Activated CD4-positive, alpha-beta memory T cell treated with anti-CD3 and anti-CD28 coated beads for 36 hours (primary cell): ENCODE measurements at places on chromosomes 6 and 20. TPM values are rescaled to one million over a fixed set of nuclear protein-coding genes. Genes with fewer than 3 reads are reported as not detected.

The DDX43 gene
- 0.15 TPM for total RNA-seq

The DACT2 gene
- not detected for total RNA-seq

The ANKRD6 gene
- 3.1 TPM for total RNA-seq

GRCh38 chr20:41475503-41475902 is 108.9 kb upstream of the EMILIN3 start:
- no peak overlapping the region for H3K27ac ChIP-seq
- H3K4me3 ChIP-seq = no peak overlapping the region
- no peaks in the 10 kb centered on the region for H3K27me3 ChIP-seq
- DNase-seq = no peak
- H3K36me3 ChIP-seq = peaks cover 42% of the 10 kb centered on the region

GRCh38 chr20:63974402-63975200 is 4.8 kb downstream of the SAMD10 start:
- no peak overlapping the region for H3K27ac ChIP-seq
- no peak for DNase-seq
- peaks cover 21% of the 10 kb centered on the region for H3K36me3 ChIP-seq
- peaks cover 34% of the 10 kb centered on the region for H3K4me1 ChIP-seq

DNA sequence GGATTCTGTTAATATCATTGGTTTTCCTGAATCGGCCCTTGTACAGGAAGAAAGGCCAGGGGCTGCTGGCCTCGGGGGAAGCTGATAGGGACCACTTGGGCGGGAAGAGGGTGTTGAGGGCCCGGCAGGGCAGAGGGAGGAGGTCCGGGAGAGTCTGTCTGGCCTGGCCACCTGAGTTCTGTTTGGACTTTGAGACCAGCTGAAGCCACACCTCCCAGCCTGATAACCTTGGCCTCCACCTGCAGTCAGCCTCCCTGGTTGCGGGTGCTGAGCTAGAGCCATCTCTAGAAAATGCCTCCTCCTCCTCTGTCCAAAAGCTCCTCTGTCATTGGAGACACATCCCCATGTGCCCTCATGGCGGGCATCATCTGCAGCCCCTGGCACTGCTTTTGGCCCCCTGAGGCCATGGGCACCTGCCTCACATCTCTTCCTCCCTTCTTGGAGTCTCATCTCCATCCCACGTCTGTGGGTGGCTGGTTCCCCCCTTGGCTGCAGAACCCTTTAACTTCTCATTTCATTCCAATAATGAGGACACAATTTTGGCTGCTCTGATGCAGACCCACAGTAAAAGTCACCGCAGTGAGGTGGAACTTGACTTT is 16.6 kb downstream of the APCDD1L start:
- no peak for DNase-seq
- no peak overlapping the region for H3K27ac ChIP-seq
- no peak overlapping the region for H3K4me3 ChIP-seq
- H3K4me1 ChIP-seq = no peaks in the 10 kb centered on the region
- peaks cover 3% of the 10 kb centered on the region for H3K27me3 ChIP-seq
- no peaks in the 10 kb centered on the region for H3K36me3 ChIP-seq

DNA sequence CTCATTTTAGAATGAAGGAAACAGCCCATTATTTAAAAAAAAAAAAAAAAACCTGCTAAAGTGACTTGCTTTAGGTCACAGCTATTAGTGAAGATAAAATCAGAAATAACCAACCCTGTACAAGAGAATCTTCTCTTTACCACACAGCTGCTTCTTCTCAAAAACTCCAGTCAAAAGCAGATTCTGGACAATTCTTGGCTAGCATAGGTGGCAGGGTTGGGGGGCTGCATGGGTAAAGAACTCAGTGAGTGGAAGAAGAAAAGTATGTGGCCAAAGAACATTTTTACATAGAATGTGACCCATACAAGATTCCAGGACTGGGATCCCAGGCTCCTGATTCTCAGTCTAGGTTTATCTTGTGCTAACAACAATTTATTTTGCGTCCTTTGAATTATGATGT is 9.4 kb upstream of the FRK start:
- H3K36me3 ChIP-seq = no peaks in the 10 kb centered on the region
- H3K27ac ChIP-seq = no peak overlapping the region
- H3K4me1 ChIP-seq = no peaks in the 10 kb centered on the region
- H3K4me3 ChIP-seq = no peak overlapping the region
- peaks cover 2% of the 10 kb centered on the region for H3K27me3 ChIP-seq

- no peak overlapping the region for H3K27ac ChIP-seq
- H3K36me3 ChIP-seq = no peaks in the 10 kb centered on the region
- H3K4me1 ChIP-seq = no peaks in the 10 kb centered on the region
- DNase-seq = no peak
- H3K27me3 ChIP-seq = no peaks in the 10 kb centered on the region
- H3K4me3 ChIP-seq = no peak overlapping the region
Measured at GRCh38 chr6:99026135-99026534, 78.4 kb upstream of the FBXL4 start.
